Stomach (tissue), 19 donors: ENCODE measurements at places on chromosomes 5 and 9. TPM values are rescaled to one million over a fixed set of nuclear protein-coding genes. Genes with fewer than 3 reads are reported as not detected.
A peak's percentile ranks its signal among the peaks of the same experiment; 100 is the strongest.

GRCh38 chr5:102691434-102691833 is 63.7 kb upstream of the PAM start:
- DNase-seq: no peak
- H3K4me1 ChIP-seq: no peaks in the 10 kb centered on the region
- H3K27me3 ChIP-seq: no peaks in the 10 kb centered on the region
- H3K36me3 ChIP-seq: no peaks in the 10 kb centered on the region
- no peak overlapping the region for H3K27ac ChIP-seq

DNA sequence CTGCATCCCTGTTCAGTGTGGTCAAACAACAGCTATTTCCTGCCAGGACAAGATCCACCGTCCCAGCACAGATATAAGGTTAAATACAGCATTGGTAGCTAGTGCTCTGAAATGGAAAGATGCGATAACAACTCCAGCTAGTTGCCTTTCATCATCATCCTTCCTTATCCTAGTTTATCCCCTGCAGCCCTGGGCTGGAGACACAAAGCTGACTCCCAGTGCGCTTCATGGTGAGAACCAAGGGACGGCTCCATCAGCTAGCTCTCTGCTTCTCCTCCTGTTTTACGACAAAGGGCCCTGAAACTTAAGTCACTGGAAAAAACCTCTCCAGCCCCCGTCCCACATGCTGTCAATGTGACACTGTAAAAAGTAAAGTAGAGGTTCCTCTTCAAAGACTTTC is 37.9 kb downstream of the CDC14B start:
- H3K4me1 ChIP-seq: peaks cover 6% of the 10 kb centered on the region
- H3K27me3 ChIP-seq: no peaks in the 10 kb centered on the region
- H3K36me3 ChIP-seq: no peaks in the 10 kb centered on the region
- no peak overlapping the region for H3K27ac ChIP-seq

F2RL1 gene
- polyA plus RNA-seq: 12.4 TPM

GRCh38 chr5:122413722-122414121 is 101.7 kb downstream of the SNCAIP start:
- no peak overlapping the region for H3K4me3 ChIP-seq
- H3K27ac ChIP-seq: no peak overlapping the region
- H3K27me3 ChIP-seq: no peaks in the 10 kb centered on the region
- H3K4me1 ChIP-seq: no peaks in the 10 kb centered on the region
- DNase-seq: no peak
- H3K36me3 ChIP-seq: no peaks in the 10 kb centered on the region

GRCh38 chr9:20906326-20906725 is 125.1 kb downstream of the HACD4 start:
- DNase-seq: peak; percentile 9
- H3K36me3 ChIP-seq: peaks cover 2% of the 10 kb centered on the region
- H3K27me3 ChIP-seq: no peaks in the 10 kb centered on the region
- H3K27ac ChIP-seq: no peak overlapping the region
- H3K4me1 ChIP-seq: no peaks in the 10 kb centered on the region
- no peak overlapping the region for H3K4me3 ChIP-seq

GRCh38 chr9:977838-978830 is 1.7 kb downstream of the DMRT3 start:
- H3K27me3 ChIP-seq: peaks cover 94% of the 10 kb centered on the region
- no peak overlapping the region for H3K4me3 ChIP-seq

- no peaks in the 10 kb centered on the region for H3K36me3 ChIP-seq
- no peaks in the 10 kb centered on the region for H3K4me1 ChIP-seq
- DNase-seq: no peak
Observed at GRCh38 chr5:160674901-160675300, 177.1 kb downstream of the ATP10B start.

SPATA31E1 gene
- not detected for polyA plus RNA-seq
